ENCODE measurements at places on chromosomes 7 and 10.
A peak's percentile ranks its signal among the peaks of the same experiment; 100 is the strongest.

DNA sequence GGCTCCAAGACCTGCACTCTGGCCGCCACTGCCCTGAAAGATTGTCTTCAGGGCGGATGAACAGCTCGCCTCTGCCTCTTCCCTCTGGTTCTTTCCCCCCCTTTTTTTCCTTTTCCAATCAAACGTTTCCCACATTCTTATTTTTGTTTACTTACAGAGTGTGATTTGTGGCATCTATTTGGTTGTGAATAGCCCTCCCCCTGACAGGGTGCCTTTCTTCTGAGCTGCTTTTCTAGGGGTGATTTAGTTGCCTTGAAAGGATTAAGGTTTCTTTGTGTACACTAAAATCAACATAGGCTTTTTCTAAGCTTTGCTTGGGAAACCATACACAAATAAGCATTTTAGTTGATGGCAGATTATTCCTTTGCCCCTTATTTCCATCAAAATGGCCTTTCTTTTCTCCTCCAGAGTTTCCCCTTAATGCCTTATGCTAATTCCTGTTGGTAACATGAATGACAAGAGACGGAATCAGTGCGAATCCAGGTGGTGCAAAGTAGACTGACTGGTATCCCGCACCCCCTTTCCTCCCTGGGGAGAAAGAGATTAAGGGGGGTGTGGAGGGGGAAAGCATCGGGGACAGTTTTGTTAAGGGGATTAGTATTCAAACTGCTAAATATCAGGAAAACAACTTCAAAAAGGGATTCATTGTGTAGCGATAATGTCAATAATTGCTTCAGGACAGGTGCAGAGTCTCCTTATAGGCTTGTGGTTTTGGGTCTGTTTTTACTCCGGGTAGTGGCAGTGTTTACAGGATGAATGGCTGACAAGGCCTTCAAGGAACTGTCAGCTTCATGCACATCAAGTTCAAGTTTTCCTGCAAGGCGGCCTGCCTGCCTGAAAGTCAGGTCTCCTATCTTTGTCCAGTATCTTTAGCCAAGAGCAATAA is 431.6 kb upstream of the GALNT17 start:
- H3K4me3 ChIP-seq, result no peak overlapping the region
- H3K36me3 ChIP-seq, result peaks cover 25% of the 10 kb centered on the region
- H3K4me1 ChIP-seq, result no peaks in the 10 kb centered on the region
- H3K27ac ChIP-seq, result no peak overlapping the region

- H3K27me3 ChIP-seq, result no peaks in the 10 kb centered on the region
- peak overlapping the region; percentile 26 for H3K4me3 ChIP-seq
- DNase-seq, result peak; percentile 21
- peaks cover 9% of the 10 kb centered on the region for H3K4me1 ChIP-seq
- no peaks in the 10 kb centered on the region for H3K36me3 ChIP-seq
- peak overlapping the region; percentile 70 for H3K27ac ChIP-seq
These were observed 1.7 kb upstream of the TNKS2 start for GRCh38 chr10:91796331-91797047.

GRCh38 chr10:103235775-103236174 is 9.9 kb upstream of the RPEL1 start:
- H3K27ac ChIP-seq, result no peak overlapping the region
- no peaks in the 10 kb centered on the region for H3K27me3 ChIP-seq
- peaks cover 34% of the 10 kb centered on the region for H3K4me1 ChIP-seq
- H3K36me3 ChIP-seq, result no peaks in the 10 kb centered on the region

- no peaks in the 10 kb centered on the region for H3K36me3 ChIP-seq
- H3K27me3 ChIP-seq, result peaks cover 2% of the 10 kb centered on the region
- DNase-seq, result no peak
- H3K4me3 ChIP-seq, result no peak overlapping the region
- H3K4me1 ChIP-seq, result no peaks in the 10 kb centered on the region
These were observed 1.7 kb upstream of the SYCE1 start for GRCh38 chr10:133567119-133567518.

- H3K4me1 ChIP-seq, result no peaks in the 10 kb centered on the region
- no peak overlapping the region for H3K27ac ChIP-seq
- no peaks in the 10 kb centered on the region for H3K27me3 ChIP-seq
- H3K4me3 ChIP-seq, result no peak overlapping the region
- no peaks in the 10 kb centered on the region for H3K36me3 ChIP-seq
- no peak for DNase-seq
These were observed 96.5 kb upstream of the RHOBTB1 start for GRCh38 chr10:61040399-61041016.

DNA sequence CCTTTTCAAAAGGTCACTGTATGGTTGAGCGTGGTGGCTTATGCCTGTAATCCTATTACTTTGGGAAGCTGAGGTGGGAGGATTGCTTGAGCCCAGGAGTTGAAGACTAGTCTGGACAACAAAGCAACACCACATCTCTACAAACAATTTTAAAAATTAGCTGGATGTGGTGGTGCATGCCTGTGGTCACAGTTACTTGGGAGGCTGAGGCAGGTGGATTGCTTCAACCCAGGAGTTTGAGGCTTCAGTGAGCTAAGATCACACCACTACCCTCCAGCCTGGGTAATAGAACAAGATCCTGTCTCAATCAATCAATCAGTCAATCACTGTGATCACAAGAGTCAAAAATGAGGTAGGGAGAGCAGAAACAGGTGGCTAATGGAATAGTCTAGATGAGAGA is 97.0 kb downstream of the SUGCT start:
- no peaks in the 10 kb centered on the region for H3K27me3 ChIP-seq
- H3K4me1 ChIP-seq, result peaks cover 15% of the 10 kb centered on the region
- no peak for DNase-seq
- H3K4me3 ChIP-seq, result no peak overlapping the region
- no peak overlapping the region for H3K27ac ChIP-seq

DNA sequence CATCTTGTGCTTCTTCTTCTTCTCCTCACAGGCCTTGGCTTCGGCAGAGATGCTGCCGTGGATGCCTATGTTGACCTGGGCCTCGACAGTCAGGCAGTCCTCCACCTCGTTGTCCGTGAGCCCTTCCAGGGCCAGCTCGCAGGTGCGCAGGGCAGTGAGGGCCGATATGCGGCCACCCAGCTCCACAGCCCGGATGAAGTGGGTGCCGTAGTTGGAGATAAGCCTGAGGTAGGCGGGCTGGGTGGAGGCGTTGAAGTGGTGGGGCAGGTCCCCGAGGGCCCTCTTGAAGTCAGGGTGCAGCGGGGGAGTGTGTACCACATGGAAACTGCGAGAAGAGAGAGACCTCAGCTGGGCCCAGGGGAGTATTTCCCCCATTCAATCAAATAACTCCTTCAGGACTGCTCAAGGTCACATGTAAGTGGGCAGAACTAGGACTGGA is 3.7 kb downstream of the PRF1 start:
- no peak overlapping the region for H3K27ac ChIP-seq
- H3K27me3 ChIP-seq, result no peaks in the 10 kb centered on the region
- peaks cover 16% of the 10 kb centered on the region for H3K4me1 ChIP-seq
- DNase-seq, result no peak
- H3K36me3 ChIP-seq, result no peaks in the 10 kb centered on the region
- no peak overlapping the region for H3K4me3 ChIP-seq

DNA sequence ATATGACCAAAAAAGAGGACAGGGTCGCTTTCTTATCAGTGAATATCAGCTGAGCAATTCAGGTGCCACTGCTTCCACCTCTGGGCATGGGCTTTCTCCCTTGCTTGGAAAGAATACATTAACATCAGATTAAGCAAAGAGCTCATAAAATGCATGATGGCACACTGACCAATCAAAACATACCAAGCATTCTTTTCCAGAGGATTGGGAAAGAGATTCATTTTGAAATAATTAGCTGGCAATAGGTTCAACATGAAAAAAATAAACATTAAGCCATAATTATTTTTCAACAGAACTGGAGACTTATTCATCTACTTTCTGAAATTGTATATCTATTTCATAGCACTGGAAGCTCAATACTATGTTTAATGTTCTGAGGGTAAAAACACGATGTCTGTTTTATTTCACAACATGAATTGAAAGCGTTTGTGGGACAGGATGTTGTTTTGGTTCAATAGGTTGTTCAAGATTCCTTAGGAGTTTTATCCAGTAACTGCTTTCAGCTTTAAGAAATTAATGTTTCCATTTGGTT is 53.2 kb downstream of the TFAM start:
- no peaks in the 10 kb centered on the region for H3K4me1 ChIP-seq
- no peak overlapping the region for H3K4me3 ChIP-seq
- no peaks in the 10 kb centered on the region for H3K27me3 ChIP-seq
- H3K36me3 ChIP-seq, result no peaks in the 10 kb centered on the region
- no peak for DNase-seq
- H3K27ac ChIP-seq, result no peak overlapping the region

DNA sequence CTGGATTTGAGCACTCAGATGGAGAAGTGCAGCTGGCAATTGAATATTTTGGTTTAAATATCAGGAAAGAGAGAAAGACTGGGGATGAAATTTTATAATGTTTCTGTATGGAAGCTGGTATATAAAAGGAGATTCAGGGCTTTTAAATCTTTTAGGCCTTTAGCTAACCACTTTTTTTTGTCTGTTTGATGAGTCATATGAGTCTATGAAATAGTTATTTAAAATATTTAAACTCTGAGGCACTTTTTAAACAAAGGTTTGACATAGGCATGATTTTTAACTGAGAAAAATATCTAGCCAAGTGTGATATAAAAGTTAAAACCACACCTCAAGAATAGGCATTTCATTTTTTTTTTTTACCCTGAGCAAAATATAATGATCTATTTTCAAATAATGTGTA is 944.3 kb downstream of the GATA3 start:
- H3K27ac ChIP-seq, result no peak overlapping the region
- H3K27me3 ChIP-seq, result no peaks in the 10 kb centered on the region
- no peak for DNase-seq

DNA sequence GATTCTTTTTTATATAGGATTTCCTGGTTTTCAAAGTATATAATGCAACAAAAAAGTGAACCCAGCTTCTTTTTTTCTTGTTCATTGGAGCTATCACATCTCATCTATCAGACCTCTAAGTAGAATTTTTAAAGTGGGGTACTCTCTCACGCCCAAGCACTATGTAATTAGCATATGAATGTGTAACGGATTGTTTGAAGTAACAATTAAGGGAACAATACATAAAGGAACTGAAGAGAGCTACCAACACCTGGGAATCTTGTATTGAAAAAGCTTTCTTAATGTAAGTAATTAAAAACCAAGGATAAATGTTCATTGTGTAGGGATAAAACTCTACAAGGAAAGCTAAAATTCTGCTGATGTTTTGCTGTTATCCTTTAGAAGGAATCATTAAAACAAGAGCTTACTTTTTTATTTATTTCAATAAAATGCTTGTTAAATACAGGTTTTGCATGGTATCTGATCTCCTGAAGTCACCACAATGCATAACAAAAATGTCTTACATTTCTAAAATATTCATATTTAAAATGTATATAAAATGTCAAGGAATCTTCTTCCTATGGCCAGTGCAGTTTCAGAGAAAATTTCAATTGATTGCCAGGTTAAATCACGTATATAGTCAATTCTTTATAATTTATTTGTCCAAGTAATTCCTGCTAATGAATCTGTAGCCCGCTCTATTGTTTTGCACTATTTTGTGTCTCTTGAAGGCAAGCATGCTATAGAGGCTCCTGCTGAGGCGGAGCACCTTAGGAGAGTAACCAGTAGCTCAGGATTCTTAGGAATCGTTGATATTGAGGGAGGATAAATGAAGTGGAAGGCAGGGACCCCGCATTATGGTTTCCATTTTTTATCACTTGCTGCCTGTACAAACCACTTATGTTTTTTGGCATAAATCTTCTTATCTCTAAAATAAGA is 51.6 kb downstream of the PTPRZ1 start:
- no peak overlapping the region for H3K4me3 ChIP-seq
- peaks cover 6% of the 10 kb centered on the region for H3K27me3 ChIP-seq
- H3K27ac ChIP-seq, result no peak overlapping the region
- no peak for DNase-seq
- no peaks in the 10 kb centered on the region for H3K36me3 ChIP-seq

All from large intestine (tissue), 12 donors.